Kidney glomerular epithelial cell (primary cell): ENCODE measurements at places on chromosomes 1 and 21.
A peak's percentile ranks its signal among the peaks of the same experiment; 100 is the strongest.

- DNase-seq, result no peak
Measured at GRCh38 chr1:107941531-107941930, 23.4 kb downstream of the VAV3 start.

- no peak for DNase-seq
Measured at GRCh38 chr21:41821756-41822431, 55.0 kb upstream of the RIPK4 start.

GRCh38 chr21:18725653-18726052 is 322.1 kb upstream of the TMPRSS15 start:
- no peak for DNase-seq

- no peak for DNase-seq
Measured at GRCh38 chr21:46119637-46120271, 21.8 kb downstream of the COL6A2 start.

DNA sequence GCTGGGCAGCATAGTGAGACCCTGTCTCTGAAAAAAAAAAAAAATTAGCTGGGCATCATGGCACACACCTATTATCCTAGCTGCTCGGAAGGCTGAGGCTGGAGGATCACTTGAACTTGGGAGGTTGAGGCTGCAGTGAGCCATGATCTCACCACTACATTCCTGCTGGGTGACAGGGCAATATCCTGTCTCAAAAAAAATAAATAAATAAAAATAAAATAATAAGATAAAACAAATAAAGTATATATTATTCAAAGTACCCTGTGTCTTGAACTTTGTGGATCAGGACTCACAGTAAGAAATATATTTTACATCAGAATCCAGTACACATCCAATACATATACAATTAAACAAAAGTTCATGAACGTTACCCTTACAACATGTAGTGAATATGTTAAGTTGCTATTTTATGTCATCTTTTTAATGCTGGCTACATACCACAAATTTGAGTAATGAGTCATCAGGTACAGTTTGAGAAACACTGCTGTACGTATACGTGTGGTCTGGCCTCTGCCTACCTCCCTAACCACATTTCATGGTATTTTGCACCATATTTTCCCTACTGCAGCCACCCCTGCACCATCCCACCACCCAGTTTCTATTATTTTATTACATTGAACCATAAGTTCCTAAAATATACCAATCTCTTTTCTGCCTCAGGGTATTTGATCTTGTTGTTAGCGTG is 4.4 kb downstream of the NME7 start:
- DNase-seq, result peak; percentile 44

- no peak for DNase-seq
Measured at GRCh38 chr21:32359719-32360260, 33.0 kb downstream of the URB1 start.
